ENCODE measurements at places on chromosomes 16 and 17.

DNA sequence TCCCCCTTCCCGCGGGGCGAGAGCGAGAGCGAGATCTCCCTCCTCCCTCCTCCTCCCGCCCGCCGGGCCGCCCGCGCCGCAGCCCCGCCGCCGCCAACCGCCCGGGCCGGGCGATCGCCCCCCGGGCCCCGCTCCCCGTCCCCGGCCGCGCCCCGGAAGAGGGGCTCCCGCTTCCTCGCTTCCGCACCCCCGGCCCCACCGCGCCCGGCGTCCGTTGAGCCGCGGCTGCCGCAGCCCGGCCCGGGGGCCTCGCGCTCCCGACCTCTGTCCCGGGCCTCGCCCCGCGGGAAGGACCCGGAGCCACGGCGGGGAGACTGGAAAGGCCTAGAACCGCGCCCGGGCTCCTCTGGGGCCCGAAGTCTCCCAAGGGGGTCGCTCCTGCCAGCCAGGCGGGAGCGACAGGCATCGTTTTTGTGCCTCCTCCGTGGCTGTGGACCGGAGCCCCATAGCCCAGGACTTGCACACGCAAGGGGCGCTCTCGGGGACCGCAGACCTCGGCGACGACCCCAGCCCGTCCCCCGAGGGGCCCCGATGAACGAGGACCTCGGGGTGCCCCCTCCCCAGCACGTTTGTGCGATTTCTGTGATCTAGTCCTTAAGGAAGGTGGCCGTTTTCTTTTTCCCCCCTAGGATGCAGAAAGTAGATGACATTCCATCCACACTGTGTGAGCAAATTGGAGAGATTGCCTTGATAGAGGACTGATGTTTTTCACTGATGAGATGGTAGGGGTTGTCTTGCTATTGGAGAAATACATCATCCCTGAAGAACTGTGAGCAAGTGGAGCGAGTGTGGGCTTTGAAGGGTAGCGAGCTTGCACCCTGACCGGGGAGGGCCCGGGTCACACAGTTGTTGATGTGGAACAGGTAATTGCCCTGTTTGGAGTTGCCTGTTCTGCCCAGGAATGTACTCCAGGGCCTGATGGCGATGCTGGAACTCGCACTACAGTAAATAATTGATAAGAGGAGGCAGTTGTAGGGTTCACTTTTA is 611 bp downstream of the BANP start:
- no peak for DNase-seq

DNA sequence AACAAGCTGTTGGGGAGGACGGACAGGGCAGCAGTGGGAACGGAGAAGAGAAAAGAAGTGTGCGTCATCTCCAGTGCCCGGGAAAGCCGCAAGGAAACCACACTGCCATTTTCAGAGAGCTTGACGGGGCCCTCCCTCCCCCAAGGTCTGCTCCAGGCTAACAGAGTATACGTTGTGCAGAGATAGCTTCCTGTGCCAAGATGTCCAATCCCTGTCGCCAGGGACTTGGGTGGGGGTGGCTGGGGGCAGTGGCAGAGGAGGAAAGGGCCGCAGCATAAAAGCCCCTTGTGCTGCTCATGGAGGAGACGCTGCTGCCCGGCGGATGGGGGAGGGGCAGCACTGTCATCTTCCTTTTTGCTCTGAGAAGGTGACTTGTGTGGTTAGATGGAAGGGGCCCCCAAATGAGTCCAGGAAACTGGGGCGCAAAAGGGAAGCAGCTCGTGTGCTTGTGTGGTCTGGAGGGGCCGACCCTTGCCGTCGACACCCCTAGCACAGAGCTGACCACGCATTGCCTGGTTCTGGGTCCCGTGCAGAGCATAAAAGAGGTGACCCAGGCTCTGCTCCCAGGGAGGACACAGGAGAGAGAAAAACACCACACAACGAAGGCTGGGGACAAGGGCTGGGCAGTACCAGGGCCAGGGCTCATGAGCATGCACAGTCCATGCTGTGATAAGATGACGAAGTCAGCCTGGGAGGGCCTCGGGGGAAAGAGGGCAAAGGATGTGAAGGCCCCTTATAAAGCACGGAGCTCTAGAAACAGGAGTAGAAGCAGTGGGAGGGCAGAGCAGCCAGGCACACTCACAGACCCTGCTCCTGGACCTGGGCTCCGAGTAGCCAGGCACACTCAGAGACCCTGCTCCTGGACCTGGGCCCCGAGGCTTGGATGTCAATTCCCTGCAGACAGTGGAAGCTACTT is 372.7 kb downstream of the SLC39A11 start:
- DNase-seq = no peak

- DNase-seq = no peak
Measured at GRCh38 chr16:88382491-88383400, at the start of gene ZNF469. Gene ZNF469 (plus strand): TSS chr16:88382959. CDS start chr16:88427471, 44,512 bp downstream.

- DNase-seq = peak; percentile 27
Measured at GRCh38 chr17:68399638-68400403, 57.5 kb downstream of the WIPI1 start.

- DNase-seq = peak; percentile 27
Measured at GRCh38 chr16:70529051-70529777, 5.6 kb downstream of the SF3B3 start.

DNA sequence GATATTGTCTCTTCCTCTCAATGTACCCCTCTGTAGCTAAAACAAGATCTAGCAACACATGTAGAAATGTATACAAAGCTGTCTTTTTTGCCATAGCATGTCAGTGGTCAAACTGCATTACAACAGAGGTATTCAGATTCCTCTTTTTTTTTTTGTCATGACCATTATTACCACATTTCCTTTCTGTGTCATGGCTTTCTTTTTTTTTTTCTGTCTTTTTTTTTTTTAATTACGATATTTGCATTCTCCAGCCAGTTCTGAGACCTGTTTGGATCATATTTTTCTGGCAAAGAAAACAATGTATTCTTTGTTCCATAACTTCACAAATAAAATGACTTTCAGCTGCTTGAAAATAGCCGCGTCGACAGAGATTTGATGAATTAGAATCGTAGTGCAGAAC is 27.4 kb upstream of the CAPNS2 start:
- no peak for DNase-seq

DNA sequence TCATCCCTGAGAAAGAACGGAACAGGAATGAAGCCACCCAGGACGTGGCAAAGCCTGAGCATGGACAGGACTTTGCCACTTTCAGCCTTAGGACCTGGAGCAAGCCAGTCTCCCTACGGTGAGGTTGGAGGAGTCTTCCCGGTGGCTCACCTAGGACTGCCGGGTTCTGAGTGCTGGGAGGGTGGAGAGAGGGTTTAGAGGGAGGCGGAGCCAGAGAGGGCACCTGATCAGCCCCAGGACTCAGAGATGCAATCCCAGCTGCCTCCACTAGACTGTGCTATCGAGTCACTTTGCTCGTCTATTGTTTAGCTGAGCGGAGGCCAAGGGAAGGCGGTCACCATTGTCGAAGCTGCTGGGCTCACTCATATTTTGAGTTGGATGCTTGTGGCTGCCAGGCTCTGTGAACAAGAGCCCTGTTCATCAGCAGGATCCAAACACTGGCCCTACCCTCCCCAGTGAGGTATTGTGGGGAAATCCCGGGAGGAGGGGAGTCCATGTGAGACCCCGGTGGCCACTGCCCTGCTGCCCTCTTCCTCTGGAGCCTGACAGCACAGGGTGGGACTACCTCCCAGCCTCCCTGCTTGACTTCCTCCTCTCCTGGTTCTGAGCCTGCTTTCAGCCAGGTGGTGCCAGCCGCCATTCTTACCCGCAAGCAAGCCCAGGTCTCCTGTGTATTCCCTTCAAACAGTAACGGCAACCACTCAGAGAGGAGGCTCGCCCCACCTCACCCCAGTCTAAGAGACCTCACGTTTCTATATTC is 7.0 kb downstream of the KRT14 start:
- DNase-seq = peak; percentile 28

- DNase-seq = peak; percentile 91
Measured at GRCh38 chr16:31452631-31453106, 6.6 kb upstream of the ARMC5 start.

DNA sequence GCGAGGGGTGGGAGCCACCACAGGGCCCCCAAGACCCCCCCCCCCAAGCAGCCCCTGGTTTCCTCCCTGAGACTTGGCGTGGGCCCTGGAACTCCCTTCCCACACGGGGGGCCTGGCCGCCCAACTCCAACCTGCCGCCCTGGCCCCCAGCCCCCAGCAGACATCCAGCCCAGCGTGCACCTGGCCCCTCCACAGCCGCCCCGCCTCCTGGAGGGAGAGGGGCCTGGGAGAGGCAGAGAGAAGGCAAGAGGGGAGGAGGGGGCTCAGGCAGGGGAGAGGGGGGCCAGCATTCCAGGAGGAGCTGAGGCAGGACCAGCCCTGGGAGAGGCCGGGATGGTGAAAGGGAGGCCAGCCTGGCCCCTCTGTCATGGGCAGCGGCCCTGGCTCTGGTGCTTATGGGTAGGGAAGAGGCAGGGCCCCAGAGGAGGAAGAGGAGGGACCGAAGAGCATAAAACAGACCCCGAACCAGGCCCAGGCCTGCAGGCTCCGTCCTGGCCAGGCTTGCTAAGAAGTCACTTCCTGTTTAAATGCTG is 16.7 kb downstream of the IL34 start:
- DNase-seq = no peak

DNA sequence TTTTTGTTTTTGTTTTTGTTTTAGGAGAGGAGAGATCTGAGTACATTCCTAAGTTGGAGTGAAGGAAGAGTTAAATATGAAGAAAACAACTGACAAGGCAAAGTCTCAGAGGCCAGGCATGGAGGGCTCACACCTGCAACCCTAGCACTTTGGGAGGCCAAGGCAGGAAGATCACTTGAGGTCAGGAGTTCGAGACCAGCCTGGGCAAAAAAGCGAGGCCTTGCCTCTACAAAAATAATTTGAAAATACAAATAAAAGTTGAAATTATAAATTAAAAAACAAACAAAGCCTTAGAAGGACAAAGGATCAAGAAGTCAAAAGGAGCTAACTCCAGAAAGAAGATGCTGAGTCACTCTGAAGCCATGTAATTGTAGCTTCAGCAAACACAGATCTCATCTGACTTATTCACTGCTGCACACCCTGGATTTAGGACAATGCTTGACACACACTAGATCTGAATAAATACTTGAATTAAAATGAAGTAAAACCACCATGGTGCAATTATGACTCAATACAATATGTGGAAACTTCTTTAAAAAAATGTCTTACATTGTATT is 9.1 kb downstream of the CEP20 start:
- peak; percentile 89 for DNase-seq

DNA sequence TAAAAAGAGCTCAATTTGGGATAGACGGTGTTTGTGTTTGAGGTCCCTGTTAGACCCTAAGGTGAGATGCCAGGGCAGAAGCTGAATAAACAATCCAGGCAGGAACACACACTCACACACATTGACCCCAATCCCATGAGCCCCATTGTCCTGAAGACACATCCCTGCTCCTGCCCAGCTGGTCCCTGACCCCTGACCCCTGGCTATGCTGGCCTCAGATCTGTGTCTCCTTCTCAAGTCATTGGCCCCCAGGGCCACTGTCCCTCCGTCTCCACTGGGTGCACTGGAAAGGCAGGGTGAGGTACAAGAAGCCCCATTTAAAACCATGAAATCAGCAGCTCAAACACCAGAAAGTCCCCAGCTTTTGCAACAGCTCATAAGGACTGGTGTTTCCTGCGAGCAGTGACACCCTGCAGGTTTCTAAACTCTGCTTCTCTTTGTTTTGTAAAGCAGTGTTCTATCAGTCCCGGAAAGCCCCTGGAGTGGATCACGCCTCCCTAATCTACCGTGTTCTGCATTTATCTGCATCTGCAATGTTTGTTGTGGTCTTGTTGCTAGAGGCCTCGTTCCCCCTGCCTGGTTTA is 18.0 kb upstream of the ASGR2 start:
- DNase-seq = no peak

DNA sequence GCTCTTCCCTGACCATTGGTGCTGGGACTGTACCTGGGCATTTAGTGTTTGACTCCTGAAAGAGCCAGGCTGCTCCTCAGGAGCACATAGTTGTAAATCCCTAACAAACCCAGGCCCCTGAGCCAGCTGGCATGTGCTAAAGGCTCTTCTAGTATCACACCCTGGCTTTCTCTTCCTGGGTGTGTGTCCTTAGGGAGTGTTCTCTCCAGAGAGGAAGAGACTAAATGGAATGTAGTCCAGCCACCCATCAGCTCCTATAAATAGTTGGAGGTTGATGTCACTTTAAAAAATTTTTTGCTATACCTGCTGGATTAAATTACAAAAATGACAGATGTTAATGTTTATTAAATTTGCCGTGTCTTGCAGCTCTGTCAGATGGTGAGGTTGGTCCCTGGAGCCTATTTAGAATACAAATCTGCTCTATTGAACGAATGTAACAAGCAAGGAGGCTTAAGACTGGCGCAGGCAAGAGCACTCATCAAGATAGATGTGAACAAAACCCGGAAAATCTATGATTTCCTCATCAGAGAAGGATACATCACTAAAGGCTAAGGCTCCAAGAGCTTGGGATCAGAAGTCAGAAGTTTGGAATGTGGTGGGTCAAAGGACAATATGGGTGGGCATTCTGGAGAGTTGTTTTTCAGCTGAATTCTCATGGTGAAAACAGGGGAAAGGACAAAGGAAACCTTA is 13.1 kb upstream of the DUSP14 start:
- DNase-seq = no peak

DNA sequence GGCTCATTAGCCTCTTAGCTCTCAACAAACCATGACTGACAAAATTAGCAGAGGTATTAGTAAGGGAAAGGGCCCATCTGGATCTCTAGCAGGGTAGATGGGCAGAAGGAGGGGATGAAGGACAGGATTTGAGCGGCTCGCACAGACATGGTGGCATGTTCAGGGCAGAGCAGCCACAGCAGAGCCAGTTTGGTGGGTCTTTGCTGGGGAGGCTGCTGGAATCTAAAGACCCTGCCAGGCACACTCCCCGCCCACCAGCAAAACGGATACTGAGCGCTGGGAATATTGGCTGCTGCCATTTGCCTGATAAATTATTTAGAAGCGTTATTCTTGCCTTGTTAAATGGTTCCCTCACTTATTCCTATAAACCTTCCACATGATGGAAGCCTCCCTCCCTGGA is 20.7 kb upstream of the NAT9 start:
- no peak for DNase-seq

DNA sequence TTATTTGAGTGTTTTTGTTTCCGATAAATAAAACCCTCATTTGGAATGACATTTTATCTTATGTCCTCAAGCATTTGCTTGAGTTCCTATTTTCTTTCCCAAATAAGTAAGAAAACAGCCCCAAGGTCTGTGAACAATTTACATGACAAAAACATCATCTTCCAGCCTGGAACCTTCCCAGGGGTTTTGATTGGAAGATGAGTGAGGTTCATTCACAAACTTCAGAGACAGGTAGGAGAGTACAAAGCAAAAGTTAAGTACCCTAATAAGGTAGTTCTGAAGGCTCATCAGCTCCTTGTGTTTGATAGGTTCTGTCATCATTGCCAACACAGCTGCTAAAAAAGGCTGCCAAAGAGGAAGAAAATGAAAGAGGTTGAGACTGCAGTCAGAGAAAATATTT is 772.8 kb downstream of the CDH8 start:
- DNase-seq = no peak

DNA sequence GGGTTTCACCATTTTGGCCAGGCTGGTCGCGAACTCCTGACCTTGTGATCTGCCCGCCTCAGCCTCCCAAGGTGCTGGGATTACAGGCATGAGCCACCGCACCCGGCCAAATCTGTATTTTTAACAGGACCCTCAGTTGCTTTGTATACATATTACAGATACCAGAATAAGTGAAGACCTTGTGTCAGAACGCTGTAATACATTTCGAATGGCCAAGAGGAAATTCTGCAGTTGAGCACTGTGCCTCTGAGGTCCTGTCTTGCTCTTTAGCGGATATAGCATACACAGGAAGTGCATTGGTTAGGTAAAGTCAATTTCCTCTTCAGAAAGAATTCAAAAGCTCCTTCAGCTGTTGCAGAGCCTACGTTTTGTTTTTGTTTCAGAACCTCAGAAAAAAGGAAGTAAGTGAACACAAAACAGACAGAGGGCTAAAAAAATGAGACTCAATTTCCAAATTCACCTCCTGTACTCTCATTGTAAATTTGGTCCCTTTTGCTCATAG is 15.7 kb downstream of the CRLF3 start:
- DNase-seq = no peak

All from GM04503 (cell line).